ENCODE measurements at places on chromosomes 7 and 10. TPM values are rescaled to one million over a fixed set of nuclear protein-coding genes. Genes with fewer than 3 reads are reported as not detected.

Gene NPSR1
- total RNA-seq, result not detected

Gene ALOX5
- 8.8 TPM for total RNA-seq

Gene ZNF488
- total RNA-seq, result not detected

Gene WIPF3
- total RNA-seq, result 0.70 TPM

Gene MNX1
- total RNA-seq, result not detected

GRCh38 chr10:12513003-12513365, 163.6 kb downstream of the CAMK1D start:
- DNase-seq, result no peak

DNA sequence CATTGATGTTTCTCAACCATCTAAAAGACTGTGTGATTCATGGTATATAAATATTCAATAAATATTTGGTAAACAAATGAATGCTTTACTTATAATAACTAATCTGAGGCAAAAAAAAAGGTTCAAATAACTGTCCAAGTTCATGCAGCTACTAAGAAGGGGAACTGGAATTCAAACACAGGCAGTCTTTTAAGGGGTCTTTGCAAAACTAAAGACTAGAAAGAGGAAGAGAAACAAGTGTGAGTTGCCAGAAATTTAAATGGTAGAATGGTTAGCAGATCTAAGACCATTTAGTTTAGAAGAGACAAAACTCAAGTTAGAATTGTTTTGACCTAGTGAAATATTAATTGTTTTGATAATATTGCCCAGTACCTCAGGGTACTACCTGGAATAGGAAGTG, 642.0 kb upstream of the LRRN3 start:
- no peak for DNase-seq

GRCh38 chr7:101156866-101157589, 2.8 kb downstream of the AP1S1 start:
- DNase-seq, result no peak

DNA sequence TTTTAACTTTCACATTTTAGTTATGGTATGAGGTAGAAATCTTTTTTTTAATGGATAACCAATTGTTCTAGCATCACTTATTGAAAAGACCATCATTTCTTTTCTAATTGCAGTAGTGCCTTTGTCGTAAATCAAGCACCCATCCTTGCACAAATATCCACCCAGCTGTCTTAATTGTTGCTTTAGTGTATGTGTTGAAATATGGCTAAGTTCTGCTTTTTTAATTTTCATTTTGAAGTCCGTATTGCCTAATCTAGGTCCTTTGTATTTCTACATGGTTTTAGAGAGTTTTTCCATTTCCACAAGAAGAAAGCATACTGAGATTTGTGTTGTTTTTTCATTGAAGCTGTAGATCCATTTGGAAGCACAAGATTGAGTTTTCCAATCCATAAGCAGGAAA, 259.6 kb upstream of the SEMA3E start:
- DNase-seq, result no peak

- DNase-seq, result no peak
These were observed 1.6 kb downstream of the HTR7 start for GRCh38 chr10:90856261-90856660.

DNA sequence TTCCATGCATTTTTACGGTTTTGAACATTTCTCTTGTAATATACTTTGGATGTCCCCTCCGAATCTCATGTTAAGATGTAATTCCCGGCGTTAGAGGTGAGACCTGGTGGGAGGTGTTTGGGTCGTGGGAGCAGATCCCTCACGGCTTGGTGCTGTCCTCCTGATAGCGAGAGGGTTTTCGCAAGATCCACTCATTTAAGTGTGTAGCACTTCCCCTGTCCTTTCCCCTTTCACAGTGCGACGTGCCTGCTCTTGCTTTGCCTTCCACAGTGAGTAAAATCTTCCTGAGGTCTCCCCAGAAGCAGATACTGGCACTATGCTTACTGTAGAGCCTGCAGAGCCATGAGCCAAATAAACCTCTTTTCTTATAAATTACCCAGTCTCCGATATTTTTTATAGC, 6.6 kb downstream of the GPR141 start:
- no peak for DNase-seq

- no peak for DNase-seq
These were observed 55.2 kb upstream of the FRMD4A start for GRCh38 chr10:14385596-14386593.

- no peak for DNase-seq
These were observed 10.9 kb downstream of the SEC31B start for GRCh38 chr10:100508691-100509150.

DNA sequence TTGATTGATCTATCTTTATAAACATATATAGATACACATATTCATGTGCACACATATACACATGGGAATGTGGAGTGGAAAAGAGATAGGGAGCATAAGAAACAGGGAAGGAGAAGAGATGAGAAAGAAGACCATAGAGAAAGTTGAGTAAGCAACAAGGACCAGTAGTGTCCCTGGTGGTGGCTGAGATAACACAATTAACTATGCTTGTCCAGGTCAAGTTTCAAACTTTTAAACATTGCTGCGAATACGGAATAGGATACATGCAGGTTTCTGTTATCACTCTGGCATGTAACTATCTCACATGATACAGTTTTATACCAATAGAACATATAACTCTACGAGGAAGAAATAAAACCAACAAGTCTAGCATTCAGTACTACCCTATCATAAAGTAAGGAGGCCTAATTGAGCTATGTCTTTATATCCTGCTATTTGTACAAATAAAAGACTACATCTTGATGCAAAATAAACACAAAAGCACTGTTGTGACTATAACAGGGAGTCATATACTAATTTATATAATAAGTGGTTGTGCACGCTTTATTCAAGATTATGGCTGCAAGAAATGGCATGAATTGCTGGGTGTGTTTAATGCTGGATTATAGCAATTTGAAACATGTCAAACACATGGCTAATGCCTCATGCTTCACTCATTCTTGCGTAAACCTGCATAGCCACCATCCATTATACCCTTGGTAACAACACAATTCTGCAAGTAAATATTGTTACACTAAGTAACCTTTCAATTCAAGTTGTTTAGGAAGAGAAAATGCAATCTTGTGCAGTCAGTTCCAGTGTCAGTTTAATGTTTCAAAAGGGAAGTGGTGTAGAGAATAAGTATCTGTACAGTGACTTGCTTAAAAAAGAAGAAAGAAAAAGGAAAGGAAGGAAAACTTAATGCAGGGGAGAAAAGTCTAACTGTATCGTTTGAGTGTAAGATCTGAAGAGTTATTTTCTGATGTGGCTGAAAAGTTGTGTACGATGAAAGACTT, 8.2 kb downstream of the FOXP2 start:
- DNase-seq, result no peak

DNA sequence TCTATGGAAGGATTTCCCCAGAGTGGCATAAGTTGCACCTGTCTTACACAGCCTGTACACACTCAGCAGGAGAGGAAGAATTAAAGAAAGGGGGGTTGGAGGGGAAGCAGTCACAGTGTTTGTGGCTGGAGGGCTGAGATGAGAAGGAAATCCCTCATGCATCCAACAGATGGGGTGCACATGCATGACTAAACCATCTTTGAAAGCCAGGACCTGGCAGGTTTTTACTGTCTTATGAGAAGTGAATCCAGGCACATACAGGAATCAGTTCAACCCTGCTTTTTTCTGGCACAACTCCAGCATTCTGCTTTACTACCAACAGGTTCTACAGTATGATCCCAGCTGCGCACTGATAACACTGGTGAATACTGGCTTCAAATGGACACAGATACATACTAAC, 107.7 kb downstream of the CACNA2D1 start:
- DNase-seq, result no peak

GRCh38 chr10:43002596-43002995, 74.3 kb upstream of the RET start:
- DNase-seq, result no peak

DNA sequence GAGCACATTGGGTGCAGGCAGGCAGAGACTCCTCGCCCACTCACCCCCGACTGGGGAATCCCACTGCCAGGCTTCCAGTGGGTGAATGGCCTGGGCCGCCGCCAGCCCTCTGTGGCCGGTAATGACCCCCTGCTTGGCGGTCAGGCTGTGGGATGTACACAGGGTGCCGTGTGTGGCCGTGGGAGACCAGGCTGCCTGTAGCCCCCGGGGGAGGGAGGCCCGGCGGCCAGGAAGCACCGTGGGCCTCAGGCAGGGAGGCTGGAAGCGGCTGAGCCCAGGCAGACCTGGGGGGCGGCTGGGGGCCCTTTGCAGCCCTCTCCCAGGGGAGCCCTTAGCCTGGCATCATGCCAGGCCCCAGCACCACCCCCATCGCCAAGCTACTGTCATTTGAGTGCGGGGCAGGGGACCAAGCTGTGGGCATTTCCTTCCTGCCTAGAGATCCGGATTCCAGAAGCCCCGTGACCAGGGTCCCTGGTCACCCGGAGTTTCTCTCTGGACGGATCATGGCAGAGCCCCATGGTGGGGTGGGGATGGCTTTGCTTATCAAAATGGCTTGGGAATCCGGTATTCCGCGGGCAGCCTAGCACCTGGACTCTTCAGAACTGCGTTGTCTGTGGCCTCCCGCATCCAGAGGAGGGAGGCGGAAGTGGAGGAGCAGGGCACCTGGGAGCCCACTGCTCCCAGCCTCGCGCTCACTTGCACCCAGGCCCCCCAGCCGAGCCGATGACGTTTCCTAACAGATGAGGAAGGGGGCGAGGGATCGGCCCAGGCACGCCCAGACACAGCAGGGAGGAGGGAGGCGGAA, 1.1 kb downstream of the TTYH3 start:
- DNase-seq, result peak; percentile 77
